ENCODE measurements at places on chromosomes 2 and 18. TPM values are rescaled to one million over a fixed set of nuclear protein-coding genes. Genes with fewer than 3 reads are reported as not detected.

- H3K27me3 ChIP-seq: no peaks in the 10 kb centered on the region
- H3K27ac ChIP-seq: peak overlapping the region; percentile 94
- no peak for DNase-seq
- peaks cover 30% of the 10 kb centered on the region for H3K4me1 ChIP-seq
- peak overlapping the region; percentile 89 for H3K4me3 ChIP-seq
These were observed 15.9 kb downstream of the C2orf74 start for GRCh38 chr2:61177727-61178549.

DNA sequence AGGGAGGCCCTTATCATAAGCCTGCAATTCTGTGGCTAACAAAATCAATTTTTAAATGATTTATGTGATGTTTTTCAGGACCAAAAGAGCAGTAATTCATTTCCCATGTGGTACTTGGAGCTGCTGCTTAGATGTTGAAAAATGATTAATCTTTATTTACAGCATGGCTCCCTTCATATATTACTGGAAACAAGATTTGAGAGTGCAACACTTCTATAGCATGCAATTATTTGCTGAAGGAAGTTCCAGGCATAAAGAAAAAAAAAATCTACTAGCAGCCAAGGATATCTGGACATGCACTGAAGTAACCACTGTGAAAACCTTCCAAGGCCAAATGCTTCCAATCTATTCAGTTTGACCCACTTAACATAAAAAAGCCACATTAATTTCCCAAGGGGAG is 186.3 kb downstream of the SLC8A1 start:
- no peak overlapping the region for H3K27ac ChIP-seq
- no peaks in the 10 kb centered on the region for H3K27me3 ChIP-seq
- no peaks in the 10 kb centered on the region for H3K4me1 ChIP-seq
- H3K36me3 ChIP-seq: no peaks in the 10 kb centered on the region

- no peaks in the 10 kb centered on the region for H3K36me3 ChIP-seq
- H3K4me1 ChIP-seq: peaks cover 6% of the 10 kb centered on the region
- H3K27me3 ChIP-seq: no peaks in the 10 kb centered on the region
- no peak overlapping the region for H3K27ac ChIP-seq
These were observed 42.4 kb downstream of the PLCL1 start for GRCh38 chr2:197846777-197847176.

DNA sequence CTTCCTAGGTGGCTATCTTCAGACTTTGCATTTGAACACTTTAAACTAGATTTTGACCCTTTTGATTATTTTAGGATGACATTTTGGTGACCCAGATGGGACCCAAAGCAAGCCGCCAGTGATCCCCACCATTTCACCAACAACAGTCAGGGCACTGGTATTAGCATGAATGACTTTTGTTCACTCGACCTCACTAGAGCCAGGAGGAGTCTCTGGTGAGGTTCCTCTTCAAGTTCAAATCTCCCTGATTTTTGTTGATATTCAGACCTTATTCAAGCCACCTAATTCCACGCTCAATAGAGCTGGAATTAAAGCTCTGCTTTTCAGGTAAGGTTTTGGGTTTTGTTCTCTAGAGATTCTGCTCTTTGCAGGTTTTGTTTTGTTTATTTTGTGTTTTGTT is 202.3 kb downstream of the MREG start:
- H3K27me3 ChIP-seq: no peaks in the 10 kb centered on the region
- H3K4me1 ChIP-seq: no peaks in the 10 kb centered on the region
- no peak for DNase-seq
- H3K27ac ChIP-seq: no peak overlapping the region
- no peak overlapping the region for H3K4me3 ChIP-seq
- no peaks in the 10 kb centered on the region for H3K36me3 ChIP-seq

DNA sequence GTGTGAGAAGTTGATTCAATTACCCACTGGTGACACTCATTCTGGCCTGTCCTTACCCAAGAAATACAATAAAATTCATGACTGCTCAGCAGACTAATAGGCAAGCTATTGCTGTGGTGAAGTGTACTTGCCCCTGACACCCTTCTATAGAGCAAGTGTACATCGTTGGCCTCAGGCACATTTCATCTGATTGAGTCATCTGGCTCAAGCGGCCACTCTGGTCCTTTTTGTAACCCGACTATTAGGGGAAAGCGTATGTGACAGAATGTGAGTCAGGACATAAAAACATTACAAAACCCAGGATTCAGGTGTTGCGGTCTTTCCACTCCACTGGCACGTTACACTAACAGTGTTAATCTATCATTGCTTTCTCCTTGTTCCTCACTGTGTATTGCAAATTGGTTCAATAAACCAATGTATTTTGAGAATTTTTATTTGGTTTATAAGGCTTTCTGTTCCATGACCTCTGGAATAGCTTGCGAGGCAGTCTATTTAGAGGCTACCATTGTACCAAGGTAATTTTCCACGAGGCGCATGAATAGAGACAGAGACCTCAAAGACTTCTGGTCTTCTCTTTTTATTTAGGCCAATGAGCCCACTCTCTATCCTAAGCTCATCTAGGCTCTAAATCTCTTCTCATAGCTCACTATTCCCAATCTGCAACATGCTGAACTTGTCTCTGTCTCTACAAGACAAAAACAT is 10.2 kb upstream of the TTC32 start:
- no peaks in the 10 kb centered on the region for H3K27me3 ChIP-seq
- no peak for DNase-seq
- no peaks in the 10 kb centered on the region for H3K36me3 ChIP-seq

SOCS6 gene
- total RNA-seq: 23.8 TPM
